ENCODE measurements at places on chromosomes 6 and 20. TPM values are rescaled to one million over a fixed set of nuclear protein-coding genes. Genes with fewer than 3 reads are reported as not detected.

The LINC00237 gene
- not detected for total RNA-seq

The DEF6 gene
- total RNA-seq = 99.1 TPM

The BPIFB4 gene
- total RNA-seq = not detected

The LTB gene
- 368 TPM for total RNA-seq

The ADGRF4 gene
- total RNA-seq = not detected

Data from activated CD8-positive, alpha-beta T cell treated with anti-CD3 and anti-CD28 coated beads for 36 hours (primary cell).